ENCODE measurements at places on chromosomes 6 and 20.

DNA sequence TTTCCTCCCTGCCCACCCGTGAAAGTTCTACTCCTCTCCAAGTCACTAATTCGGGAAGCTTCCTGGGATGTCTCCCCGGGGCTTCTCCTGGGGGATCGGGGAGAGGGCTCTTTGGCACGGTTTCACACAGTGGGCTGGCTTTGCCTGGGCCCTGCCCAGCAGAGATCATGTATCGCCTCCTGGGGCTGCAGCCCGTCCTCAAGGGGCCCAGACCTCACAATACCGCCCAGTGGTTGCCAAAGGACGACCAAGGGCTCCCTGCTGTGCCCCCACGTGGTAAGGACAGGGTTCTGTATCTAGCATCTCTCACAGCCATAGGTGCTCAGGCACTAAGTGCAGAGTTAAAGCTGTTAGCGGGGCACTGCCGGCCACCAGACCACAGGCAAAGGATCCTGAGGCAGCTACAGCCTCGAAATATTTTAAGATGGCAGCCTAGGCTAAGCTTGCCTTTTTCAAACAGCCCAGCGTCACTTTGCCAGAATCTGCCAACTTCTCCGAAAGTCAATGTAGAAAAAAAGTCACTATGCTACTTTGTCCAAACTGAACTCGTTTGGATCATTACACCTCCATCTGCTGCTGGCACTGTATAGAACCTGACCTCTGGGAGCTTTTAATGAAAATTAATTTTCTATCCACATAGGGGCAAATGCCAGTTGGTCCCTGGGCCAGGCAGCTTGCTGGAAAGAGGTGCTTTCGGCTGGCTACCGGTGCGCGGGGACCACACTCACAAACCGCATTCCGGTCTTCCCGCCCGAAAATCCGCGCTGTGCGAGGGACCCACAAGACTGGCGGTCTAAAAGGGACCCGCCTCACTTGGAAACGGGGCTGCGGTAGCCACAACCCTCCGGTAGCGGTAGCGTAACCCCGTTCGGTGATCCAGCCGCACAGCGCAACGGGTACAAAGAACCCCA is 1.3 kb upstream of the NNAT start:
- DNase-seq = no peak

- DNase-seq = peak; percentile 39
Measured at GRCh38 chr6:4281341-4282293, 146.2 kb upstream of the ECI2 start.

DNA sequence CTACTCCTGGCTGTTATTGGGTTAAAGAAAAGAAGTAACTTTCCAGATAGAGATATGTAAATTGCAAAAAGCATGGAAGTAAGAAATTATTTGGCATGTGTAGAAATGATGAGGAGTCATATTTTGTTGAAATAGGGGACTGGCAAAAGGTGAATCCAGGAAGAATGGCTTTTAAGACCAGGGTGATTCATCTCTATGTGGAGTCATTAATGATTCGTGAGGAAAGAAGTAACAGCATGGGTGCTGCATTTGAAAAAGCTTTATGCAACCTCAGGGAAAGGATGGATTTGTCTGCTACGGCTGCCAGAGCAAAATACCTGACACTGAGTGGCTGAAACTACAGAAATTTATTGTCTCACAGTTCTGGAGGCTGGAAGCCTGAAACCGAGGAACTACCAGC is 14.8 kb upstream of the SYNE1 start:
- DNase-seq = no peak

DNA sequence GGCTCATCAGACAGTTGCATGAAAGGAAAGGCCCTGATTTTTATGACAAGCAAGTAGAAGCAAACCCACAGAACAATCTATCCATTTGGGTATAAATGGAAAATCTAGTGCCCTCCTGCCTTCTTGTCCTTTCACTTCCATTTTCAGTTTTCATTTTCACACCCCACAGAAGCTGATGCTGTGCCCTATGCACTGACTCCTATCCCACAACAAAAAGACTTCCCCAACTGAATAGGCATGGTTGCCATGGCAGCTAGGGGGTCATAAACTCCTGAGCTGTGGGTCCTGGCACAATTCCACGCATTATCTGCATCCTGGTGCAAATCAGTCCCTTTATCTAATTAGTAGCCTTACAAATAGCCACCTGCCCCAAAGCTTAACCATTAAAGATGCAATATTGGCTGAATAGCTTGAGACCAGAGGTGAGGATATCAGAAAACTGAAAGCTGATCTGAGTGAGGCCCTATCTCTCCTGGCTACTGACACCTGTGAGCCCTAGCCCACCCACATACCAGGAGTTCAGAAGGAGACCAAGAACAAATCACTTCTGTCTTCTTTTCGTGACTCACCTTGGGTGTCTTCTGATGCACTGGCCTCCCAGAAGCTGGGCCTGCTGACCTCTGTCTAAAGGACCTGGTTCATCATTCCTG is 34.9 kb upstream of the HEY2 start:
- no peak for DNase-seq

GRCh38 chr6:92617721-92618120 is 801.6 kb downstream of the EPHA7 start:
- no peak for DNase-seq

GRCh38 chr6:137095651-137096238 is 51.0 kb upstream of the IL20RA start:
- DNase-seq = peak; percentile 26

GRCh38 chr6:34514593-34515472 is 41.3 kb downstream of the SPDEF start:
- DNase-seq = no peak
